ENCODE measurements at places on chromosomes 16 and 17.

DNA sequence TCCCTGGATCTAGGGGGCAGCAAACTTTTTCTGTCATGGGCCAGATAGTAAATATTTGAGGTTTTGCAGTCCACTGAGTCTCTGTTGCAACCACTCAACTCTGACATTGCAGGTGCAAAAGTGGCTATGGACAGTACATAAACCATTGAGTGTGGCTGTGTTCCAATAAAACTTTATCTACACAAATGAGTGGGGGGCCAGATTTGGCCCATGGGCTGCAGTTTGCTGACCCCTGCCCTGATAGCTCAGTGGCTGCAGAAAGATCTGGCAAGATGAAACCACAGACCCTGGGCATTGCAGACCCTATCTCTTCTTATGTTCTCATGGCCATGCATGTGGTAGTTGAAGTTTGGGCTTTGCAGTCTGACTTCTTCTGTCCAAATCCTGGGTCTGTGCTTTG lies 440.5 kb downstream of the SLC39A11 start:
- DNase-seq: no peak

- peak; percentile 78 for DNase-seq
Observed at GRCh38 chr17:5249615-5250014, 15.0 kb upstream of the SCIMP start.

- DNase-seq: no peak
Observed at GRCh38 chr17:48549281-48549630, 4.3 kb upstream of the HOXB2 start.

GRCh38 chr17:18974407-18975149 lies 22.6 kb downstream of the SLC5A10 start:
- no peak for DNase-seq

GRCh38 chr16:49961089-49961488 lies 63.9 kb upstream of the CNEP1R1 start:
- DNase-seq: no peak

DNA sequence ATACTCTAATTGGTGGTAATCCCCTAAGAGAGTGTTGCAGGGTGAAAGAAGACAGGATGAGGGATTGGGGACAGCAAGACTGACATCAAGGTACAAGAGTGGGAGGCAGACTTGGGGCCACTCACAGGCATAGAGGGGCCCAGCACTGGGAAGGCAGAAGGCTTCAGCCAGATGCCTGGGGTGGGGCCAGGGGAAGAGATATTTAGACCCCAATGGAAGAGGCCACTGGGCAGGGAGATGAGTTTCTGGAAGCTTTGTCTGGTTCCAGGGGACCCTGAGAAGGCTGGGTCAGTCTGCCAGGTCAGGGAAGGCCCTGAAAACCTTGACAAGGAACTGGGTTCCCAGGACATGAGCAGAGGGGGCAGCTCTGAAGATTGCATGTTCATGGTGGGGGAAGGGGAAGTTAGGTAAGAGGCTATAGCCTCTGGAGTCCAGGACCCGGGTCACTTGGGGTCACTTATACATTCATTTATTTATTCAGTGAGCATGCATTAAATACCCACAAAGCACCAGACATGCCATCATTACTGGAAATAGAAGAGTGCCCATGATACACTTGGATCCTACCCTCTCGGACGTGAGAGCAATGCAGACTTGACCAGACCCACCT lies 92.9 kb downstream of the TMEM132E start:
- no peak for DNase-seq

- peak; percentile 31 for DNase-seq
Observed at GRCh38 chr17:80861892-80862291, 129.7 kb upstream of the CHMP6 start.

DNA sequence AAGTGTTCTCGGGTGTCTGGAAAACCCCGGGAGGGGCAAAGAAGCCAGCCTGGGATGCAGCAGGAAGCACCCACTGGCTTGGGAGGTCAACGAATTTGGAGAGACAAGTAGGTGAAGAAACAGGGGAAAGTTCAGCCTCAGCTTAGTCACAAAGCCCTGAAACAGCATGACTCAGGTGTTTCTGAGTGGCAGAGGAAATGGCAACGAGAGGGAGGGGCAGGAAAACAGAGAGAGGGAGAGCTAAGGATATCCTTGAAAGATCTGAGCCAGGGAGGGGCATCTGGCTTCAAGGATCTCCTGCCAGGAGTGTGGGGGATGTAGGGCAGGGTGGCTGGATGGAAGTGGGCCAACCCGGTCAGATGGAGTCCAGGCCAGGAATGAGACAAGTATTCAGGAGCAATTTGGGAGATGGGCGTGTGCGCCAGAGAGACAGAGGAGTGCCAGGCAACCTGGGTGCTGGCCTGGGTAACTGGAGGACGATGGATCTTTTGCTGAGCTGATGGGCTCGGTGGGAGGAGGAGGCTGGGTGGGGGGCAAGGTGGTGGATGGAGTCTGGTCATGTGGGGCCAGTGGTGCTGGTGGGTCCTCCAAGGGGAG lies 27.2 kb downstream of the ABCC3 start:
- peak; percentile 84 for DNase-seq
